A549 (cell line): ENCODE measurements at places on chromosomes 1 and 21.

- no peak for DNase-seq
These were observed 7.8 kb downstream of the ZBTB7B start for GRCh38 chr1:155010211-155010918.

- no peak for DNase-seq
These were observed 380.6 kb upstream of the NEGR1 start for GRCh38 chr1:72662918-72663317.

GRCh38 chr1:172450524-172450885, 6.6 kb upstream of the PIGC start:
- no peak for DNase-seq

DNA sequence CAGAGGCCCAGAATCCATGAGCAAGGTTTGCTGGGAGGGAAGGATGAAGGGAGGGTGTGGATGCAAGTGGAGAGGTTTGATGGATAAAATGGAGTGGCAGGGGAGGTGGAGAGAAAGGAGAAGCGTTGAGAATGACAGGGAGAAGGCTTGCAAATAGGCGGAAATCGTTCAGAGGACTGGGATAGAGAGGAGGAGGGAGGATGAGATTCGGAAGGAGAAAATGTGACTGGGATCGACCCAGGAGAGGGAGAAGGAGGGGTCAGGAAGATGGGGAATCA, 376 bp downstream of the AVPR1B start:
- no peak for DNase-seq

DNA sequence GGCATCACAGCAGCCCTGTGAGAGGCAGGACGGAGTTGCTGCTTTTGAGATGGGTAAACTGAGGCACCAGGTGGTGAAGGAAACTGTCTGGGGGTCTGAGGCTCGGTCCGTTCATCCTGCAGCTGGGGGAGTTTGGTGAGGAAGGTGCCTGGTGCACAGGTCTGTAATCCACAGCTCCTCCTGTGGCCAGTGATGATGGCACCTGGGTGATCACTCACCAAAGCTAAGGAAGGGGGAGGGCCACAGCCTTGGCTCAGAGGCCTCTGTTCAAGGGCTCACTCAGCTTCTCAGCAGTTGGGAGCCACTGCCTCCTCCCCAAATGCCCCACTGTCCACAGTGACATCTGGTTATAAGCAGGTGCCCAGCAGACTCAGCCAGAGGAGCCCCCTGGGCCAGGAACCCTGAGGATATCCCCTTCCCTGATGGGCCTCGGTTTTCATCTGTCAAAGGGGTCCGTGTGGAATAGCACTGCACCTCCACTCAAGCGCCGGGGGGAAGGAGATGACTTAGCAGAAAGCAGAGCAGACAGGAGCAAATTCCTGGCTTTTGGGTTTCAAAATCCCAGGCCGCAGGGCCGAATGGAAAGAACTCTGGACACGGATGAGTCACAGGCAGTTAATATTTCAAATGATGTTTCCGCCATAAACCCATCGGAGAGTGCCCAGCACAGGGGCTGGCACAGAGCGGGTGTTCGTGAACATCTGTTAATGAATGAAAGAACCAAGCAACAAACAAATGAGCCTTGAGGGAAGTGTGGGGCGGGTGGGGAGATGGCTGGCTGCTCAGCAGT, 82.8 kb downstream of the DMRTB1 start:
- DNase-seq: peak; percentile 70

GRCh38 chr1:242002072-242002471, 3.2 kb upstream of the MAP1LC3C start:
- no peak for DNase-seq

DNA sequence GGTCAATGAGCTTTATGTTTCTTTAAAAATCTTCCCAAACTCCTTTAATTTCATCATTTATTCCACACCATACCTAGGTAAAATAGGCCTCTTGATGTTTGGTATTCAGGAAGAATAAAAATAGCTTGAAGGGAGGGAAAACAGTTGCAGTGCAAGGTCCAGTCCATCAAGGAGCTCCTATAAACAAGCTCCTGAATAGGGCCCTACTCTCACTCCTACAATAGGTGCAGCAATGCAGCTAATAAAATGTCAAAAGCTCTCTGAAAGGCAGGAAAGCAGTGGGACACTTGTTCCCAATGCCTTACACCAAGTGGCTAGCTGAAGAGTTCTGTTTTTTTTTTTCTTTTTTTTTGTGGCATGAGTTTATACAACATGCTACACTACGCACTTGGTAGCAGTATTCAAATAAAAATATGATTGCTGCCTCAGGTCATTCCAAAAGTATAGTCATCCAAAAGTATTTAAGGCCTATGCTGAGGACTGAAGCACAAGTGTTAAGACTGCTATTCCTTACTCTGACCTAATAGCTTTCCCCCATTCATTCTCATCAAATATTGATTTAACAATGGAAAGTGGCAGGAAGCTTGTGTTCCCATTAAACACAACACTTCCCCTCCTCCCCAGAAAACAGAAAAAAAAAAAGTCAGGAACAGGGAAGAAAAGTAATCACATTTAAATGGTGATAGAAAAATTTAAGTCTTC, 9.8 kb downstream of the TEX38 start:
- DNase-seq: no peak

DNA sequence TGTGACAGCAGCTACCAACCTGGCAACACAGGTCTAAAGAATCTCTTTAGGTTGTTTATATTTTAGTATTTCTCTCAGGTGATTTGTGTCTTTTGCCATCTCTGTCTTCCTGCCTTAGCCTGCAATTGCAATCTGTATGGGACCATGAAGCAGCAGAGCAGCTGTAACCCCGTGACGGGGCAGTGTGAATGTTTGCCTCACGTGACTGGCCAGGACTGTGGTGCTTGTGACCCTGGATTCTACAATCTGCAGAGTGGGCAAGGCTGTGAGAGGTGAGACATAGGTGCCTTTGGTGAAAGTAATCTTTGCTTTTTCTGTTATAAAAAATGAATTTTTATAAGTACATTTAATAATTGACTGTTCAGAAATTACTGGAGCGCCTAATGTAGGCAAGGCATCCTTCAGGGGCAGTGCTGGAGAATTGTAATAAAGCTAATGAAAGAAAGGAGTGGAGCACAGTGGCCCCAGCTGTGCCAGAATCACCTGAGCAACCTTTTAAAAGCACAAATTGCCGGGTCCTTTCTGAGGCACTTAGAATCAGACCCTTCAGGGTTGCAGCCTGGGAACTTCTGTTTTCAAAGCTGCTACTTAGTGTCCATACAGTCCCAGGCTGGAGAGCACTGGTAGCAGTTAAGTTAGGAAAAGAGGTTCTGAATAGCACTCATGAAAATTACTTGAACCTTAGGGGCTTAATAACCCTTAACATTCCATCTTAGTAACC, 60.6 kb upstream of the LAMC2 start:
- DNase-seq: no peak

DNA sequence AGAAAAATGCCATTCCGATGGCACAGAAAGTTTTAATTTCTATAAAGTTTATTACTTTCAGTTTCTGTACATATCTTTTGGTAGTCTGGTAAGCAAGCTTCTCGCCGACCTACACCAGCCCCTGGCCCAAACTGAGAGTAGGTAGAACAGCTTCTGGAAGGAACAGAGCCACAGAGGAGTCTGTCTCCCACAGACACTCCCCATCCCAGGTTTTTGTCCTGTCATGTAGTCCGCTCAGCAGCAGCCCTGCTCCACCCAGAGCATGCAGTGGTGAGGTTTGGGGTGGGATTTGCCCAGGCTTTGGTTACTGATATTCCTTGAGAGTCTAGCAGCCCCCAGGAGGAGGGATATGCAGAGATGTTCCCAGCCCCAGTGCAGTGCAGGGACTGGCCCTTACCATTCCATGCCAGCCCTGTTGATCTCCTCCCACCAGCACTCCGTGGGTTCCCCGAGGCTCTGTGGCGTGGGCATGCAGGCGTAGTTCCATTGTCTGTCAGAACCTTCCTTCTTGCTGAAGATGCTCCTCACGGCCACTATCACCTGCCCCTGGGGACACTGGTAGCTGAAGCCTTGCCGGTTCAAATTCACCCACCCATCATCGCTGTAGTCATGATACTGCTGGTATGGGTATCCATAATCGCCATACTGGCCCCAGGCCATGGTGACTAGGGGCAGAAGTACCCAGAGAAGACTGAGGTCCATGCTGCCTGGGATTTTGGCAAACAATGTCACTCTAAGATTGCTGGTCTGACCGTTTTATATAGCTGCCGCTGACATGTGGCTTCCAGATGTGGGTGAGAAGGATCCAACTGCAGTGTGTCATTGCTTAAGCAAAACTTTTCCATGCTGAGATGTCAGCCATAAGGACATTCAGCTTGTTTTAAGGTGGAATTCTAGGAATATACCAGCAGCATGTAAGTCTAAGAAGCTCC, at the start of gene DPT:
Gene DPT, minus strand, starts transcription at position 734 of the 932 bp plus-strand sequence. Its CDS starts 32 bp downstream, at position 702.
- no peak for DNase-seq

DNA sequence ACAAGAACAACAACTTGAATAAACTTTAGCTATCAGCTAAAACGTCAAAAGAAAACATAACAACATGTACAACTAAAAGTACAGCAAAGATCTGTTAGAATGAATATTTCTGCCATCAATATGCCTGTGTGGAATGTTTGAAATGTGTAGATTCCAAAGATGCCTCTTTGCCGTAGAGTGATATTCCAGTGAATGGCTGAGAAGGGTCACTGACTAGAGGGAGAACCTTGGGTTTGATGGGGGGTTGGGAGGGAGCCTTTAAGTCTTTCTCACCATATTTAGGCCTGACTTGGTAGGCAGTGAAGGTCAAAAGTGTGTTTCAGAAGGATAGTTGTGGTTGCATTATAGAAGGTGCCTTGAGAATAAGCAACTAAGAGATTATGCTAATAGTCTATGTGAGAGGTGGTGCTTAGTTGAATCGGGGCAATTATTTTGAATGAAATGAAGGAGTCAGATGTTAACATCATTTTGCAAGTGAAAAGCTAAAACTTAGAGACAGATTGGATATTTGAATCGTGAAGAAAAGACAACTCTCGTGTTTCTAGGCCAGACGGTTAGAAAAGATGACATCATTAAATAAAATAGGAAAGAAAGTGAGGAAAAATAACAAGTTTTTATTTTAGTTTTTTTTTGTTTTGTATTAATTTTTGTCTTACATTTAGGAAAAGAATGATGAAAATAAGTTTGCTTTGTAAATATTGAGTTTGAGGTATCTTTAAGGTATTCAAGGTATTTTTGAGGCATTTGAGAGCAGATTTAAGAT, 53.8 kb downstream of the PLA2G4A start:
- DNase-seq: no peak

DNA sequence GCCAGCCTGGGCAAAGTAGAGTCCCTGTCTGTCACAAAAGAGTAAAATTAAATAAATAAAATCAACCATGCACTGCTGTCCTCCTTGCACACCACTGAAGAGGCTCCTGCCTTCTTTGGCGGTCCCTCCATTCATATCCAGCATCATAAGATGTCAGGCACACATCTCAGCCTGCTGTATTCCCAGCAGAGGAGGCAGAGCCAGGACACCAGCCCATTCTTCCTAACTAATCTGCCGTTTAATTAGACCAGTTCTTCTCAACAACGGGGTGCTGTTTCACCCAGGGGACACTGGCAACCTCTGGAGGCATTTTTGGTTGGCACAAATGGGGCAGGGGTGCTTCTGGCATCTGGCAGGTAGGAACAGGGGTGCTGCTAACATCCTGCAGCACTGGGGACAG, 119.7 kb downstream of the ETS2 start:
- no peak for DNase-seq

GRCh38 chr1:178371235-178371634, 125.5 kb downstream of the CLEC20A start:
- no peak for DNase-seq

DNA sequence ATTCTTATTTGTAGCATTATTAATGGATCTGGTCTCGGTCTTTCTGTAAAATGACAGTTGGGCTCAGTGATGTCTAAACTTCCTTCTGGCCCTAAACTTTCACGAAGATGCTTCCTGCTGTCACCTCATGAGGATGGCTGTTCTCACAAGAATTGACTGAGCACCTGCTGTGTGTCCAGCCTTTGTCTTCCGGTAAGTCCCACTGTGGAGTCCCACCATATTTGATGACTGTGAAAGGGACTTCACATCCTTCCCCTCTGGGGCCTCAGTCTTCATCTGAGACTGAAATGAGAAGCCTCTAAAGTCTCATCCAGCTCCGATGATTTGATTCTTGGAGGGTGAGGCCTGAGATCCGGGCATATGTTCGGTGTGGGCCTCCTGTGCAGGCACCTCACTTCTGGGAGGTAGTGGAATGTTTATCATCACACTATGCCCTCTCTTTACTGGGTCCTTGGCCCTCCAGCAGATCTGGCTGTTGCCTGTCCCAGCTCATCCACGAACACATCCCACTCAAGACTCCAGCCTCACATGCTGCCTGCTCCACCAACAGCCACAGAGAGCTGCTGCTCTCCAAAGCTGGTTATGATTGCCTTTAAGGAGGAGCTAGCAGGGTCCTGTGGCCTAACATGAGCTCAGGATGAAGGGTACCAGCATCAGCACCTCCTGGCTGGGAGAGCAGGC, 95.8 kb downstream of the KCNN3 start:
- no peak for DNase-seq

DNA sequence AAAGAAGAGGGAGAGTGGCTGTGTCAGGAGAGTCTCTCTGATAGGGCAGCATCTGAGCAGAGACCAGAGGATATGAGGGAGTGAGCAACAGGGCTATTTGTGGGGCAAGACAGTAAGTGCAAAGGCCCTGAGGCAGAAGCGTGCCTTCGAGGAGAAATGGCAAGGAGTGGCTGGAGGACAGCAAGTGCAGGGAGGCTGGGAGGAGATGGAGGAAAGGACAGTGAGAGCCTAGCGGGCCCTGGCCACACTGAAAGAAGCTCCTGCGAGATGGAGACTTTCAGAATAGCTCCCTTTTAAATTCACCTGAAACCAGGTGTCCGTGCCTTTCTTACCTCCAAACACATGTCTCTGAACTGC, 25.2 kb downstream of the EXOC8 start:
- DNase-seq: no peak

DNA sequence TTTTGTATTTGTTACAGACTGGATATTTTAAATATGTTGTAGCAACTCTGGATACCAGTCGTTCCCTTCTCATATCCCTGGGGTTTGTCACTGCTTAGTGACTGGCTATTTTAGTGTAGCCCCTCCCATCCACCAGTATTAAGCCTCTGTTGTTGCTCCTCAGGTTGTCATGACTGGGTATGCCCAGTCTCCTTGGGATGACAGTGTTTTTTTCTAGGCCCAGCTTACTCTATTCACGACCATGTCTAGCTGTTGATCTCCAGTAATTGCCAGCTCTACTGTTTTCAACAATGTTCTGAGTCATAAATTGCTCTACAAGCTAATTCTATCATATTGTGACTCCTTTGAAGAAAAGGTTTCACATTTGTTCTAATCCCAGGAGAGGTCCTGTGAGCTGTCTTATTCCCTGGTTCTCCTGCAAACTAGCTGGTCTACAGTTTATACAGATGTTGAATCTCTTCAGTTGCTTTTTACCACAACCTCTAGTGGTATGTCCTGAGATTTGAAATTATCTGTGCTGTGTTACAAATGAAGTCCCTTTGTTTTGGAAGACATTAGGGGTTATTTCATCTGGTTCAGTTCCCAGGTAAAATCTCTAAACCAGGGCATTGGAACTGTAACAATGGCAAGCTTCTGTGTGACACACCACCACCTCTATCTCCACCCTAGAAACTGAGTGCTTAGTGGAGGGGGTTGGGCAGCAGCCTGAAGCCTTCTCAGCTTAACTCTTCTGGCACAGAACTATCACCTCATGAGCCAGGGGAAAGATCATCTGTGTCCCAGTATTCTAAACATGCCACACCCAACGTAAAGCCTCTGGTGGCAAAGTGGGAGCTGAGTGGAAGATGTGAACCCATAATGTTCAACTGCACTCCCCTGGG, 124.6 kb downstream of the TRIM33 start:
- no peak for DNase-seq
